ENCODE measurements at places on chromosomes 2 and 18.

DNA sequence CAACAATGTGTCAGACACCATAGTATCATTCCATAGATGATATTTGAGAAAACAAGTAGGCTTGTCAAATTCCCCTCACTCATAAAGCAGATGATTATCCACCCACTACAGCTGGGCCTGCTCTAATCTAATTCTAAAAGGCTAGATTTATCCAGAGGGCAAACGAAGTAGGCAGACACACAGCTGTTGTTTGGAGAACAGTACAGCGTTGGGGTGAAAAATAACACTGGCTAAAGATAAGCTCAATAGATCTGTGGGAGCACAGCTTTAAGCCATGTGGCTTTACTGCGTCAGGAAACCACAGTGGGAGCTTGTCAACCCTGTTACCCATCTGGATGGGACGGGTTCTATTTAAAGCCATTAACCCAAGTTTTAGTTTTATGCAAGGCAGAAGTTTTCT lies 48.9 kb upstream of the COBLL1 start:
- DNase-seq, result peak; percentile 85

DNA sequence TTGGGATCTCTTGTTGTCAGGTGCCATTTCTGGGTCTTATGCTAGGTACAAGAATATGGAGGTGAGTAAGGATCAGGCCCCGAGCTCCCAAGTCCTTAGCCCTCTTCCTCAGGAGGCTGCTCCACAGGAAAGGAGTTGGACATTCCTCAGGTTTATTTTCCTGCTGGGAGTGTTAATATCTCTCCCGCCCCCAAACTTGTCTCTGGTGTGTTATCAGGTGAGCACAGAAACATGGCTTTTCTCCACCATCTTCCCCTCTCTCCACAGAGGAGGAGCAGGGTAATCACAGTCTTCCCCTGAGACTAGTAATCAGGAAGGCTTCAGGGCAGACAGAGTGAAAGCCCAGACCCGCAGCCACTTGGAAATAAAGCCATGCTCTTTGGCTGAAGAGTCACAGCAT lies 73.3 kb upstream of the CAPN13 start:
- no peak for DNase-seq

- DNase-seq, result no peak
Measured at GRCh38 chr2:30684996-30685395, 122.2 kb downstream of the CAPN13 start.

GRCh38 chr2:233267516-233268245 lies 16.2 kb downstream of the ATG16L1 start:
- DNase-seq, result no peak

DNA sequence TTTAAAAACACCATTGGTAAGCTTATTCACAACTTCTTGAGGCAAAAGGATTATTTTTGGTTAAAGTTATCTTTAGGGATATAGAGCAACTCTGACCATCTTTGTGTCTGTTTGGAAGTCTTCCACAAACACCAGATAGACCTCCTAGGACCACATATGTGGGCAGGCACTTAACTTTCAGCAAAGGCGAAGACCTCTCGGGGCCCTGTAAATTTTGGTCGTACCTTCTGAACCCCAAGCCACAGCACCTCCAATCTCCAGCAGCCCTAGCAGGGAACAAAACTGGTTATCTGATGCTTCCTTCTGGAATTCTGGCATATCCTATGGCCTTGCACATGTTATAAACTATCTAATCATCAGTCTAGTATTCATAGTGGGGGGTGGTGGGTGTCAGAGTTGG lies 114.8 kb downstream of the MBD5 start:
- no peak for DNase-seq

- no peak for DNase-seq
Measured at GRCh38 chr2:174120346-174120745, 128.0 kb downstream of the OLA1 start.

DNA sequence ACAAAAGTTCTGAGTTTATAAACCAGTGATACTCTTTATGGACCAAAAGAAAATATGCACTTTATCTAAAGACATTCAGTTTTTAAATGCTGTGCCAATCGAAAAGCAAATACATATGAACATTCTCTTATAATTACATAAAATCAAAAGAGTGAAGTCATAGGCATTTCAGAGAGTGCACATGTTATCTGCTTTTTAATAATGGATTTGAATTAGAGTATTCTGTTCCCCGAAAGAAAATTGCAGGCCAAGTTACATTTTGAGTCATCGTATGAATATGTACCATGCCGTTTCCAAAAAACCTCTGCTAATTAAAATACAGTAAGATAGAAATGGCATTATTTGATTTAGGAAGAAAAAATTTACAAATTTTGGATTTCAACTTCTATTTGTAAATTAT lies 565.7 kb downstream of the ZEB2 start:
- no peak for DNase-seq

DNA sequence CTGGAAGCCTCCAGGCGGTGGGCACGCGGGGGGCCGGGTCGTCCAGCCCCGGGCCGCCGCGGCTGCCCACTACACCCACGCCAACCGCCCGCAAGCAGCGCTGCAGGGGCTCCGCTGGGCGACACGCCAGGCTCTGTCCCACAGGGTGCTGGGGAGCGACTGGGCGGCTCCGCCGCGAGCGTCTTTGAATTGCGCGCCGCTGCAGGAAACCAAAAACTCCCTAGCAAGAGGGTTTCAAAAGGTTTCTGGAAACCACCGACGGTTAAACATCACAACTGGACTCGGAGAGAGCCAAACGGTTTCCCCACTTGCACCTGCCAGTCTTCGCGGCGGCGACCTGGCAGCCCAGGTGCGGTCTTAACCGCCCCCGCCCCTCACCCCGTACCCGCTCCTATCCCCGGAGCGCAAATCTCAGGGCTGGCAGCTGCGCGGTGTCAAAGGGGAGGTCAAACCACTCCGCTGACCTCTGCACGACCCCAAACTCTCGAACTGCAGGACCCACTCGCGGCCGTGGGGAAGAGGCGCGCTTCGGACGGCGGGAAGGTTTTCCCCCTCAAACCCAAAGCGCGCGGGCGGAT lies 1.0 kb downstream of the CXCR4 start:
- DNase-seq, result peak; percentile 38
